COR-L47 (cell line): ENCODE measurements at places on chromosomes 11 and 22.

DNA sequence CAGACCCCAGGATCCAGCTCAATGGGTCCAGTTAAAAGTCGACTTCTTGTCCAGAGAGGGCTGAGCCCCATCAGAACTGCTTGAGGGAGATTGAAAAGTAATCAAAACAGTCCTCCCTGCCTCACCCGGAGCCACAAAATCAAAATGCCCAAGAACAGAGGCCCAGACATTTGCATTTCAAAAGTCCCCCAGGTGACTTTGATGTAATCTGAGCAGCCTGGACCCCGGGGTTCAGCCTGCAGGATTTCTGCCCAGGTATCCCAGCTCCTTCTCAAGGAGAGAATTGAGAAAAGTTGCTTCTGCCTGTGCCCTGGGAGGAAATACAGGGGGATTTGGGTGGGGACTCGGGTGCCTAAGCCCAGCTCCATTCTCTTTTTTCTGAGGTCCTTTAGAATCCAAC, 1385.0 kb downstream of the TBC1D22A start:
- no peak for DNase-seq

DNA sequence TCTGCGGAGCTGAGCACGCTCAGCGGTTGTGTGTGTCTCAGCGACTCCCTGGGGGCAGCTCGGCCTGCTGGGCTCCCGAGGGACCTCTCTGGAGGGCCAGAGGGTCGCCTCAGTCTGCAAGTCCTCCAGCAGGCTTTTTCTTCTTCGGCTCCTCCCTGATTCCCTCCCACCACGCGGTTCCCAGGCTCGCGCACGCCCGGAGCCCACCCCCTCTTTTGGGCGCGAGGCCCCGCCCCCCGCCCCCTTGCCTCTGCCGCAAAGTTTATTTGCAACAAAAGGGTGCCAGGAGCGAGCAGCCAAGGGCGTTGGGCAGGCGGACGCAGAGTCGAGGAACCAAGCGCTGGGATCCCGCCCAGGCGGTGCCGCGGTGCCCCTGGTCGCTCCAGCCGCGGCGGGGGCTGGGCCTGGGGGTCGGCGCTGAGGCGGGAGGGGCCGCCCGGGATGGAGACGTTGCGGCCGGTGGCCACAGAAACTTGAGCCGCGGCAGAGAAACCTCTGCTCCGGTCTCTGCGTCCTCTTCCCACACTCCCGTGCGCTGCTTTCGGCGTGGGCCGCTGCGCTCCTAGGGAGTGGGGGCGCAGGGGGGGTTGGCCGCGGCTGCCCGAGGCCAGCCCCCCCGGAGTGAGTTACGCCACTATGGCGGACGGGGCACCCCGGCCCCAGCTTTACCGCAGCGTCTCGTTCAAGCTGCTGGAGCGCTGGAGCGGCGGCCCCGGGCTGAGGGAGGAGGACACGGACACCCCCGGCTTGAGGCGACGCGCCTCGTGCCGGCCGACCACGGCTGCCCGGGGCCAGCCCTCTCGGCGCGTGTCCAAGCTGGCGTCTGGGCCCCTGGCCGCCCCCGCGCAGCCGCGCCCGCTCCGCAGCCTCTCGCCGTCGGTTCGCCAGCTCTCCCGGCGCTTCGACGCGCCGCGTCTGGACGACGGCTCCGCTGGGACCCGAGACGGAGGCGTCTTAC, at the start of gene ARHGEF17:
ARHGEF17 (plus strand) TSS at position 274 of the 958 bp plus-strand sequence; CDS start at position 637, 363 bp downstream.
- peak; percentile 79 for DNase-seq

- DNase-seq, result peak; percentile 76
These were observed 139.2 kb downstream of the DSCAML1 start for GRCh38 chr11:117657794-117658193.

DNA sequence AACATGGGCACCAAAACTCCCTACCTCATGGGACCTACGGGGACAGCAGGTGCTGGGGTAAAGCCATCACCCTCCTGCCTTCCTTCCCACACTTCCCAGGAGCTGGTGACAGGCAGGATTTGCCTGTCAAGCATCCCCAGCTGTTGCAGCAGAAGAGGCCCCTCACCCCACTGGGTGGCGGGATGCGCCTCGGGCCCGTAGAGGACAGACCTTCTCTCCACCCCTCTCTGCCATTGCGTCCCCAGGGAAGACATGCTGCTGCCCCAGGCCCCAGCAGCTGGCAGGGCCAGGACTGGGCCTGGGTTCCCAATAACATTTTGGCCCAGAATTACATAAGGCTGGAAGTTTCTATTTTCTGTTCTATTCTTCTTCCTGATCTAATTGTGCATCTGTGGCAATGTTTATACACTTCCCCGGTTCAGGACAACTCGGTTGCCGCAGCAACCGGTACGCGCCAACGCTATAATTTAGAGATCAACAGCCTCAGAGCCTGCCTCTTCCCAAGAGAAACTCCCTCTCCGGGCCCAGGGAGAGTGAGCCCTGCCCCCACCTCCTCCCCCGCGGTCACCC, 25.4 kb downstream of the KCNJ4 start:
- DNase-seq, result peak; percentile 46

DNA sequence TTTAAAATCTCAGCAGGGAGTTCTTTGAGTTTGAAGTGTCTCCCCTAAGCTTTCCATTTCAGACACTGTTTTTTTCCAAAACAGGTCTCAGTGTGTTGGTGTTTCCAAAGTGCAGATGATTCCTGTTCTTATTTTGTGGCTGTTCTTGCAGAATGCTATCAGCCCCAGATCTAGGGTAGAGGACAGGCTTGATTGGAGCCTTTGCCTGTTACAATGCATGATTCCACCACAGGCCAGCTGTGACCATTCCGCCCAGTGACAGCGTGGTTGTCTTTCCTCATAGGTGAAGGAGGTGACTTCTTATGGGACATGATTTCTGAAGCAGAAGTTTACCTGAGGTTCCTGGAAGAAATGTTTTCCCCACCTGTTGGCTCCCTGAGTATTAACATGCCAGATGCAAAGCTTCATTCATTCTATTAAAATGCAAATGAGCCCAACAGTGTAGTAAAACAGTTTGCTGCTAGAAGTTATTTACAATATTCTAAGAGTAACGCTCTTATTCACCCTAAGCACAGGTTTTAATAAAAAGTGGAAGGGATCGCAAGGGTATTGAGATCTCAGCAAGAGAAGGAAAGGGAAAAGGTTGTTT, 36.9 kb upstream of the BIRC3 start:
- DNase-seq, result no peak

GRCh38 chr11:12161603-12162350, 51.4 kb downstream of the MICAL2 start:
- DNase-seq, result no peak

GRCh38 chr11:82458761-82459160, 274.9 kb downstream of the FAM181B start:
- DNase-seq, result peak; percentile 33

DNA sequence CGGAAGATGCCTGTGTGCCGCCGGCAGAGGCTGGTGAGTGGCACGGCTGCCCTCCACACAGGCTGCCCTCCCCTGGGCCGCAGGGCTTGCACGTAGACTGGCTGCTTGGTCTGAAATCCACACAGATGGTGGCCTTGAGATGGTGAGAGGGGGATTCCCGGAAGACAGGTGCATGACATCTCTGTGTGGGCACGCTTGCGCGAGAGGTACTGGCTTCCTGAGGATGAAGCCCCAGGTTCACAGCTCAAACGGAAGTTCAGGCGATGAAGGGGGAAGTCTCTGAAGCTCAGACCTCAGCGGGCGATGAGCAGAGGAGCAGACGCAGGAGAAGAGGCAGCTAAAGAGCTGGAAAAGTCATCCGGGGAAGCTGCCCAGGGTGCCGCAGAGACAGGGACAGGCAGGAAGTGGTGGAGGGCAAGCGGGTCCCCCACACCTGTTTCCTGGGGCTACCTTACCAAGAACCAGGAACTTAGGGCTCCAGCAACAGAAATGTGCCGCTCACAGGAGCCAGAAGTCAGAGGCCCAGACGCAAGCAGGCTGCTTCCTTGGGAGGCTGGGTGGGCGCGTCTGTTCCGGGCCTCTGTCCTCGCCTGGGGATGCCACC, 7.2 kb downstream of the CRELD2 start:
- DNase-seq, result no peak

- no peak for DNase-seq
These were observed 10.0 kb downstream of the MS4A2 start for GRCh38 chr11:60098508-60098907.

GRCh38 chr11:45470151-45470793, 184.1 kb upstream of the SYT13 start:
- DNase-seq, result no peak

DNA sequence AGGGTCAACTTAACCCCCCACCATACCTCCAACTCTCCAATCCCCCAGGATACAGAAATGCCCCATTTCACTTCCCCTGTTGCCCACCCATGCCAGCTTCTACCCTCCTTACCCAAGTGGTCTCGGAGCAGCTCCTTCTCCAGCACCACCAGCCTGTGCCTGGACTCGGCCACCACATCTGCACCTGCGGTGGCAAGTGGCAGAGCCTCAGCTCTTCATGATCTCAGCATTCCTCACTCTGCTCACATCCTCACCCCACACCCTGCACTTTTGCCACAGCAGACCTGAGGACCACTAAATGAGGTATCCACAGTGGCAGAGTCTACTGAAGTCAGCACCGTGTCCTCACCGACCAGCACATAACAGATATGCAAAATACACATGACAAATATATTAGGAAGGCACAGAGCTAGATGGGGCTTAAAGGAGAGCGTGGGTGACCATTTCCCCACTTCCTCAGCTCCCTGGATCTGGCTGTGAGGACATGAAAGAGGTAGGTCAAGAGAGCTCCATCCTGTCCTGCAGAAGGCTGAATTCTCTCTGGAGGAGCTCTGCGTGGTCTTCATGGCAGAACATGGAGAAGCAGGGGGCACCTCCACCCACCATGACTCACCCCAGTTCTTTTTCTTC, 9.7 kb downstream of the NHERF4 start:
- DNase-seq, result no peak
